ENCODE measurements at places on chromosomes 13 and 19.

DNA sequence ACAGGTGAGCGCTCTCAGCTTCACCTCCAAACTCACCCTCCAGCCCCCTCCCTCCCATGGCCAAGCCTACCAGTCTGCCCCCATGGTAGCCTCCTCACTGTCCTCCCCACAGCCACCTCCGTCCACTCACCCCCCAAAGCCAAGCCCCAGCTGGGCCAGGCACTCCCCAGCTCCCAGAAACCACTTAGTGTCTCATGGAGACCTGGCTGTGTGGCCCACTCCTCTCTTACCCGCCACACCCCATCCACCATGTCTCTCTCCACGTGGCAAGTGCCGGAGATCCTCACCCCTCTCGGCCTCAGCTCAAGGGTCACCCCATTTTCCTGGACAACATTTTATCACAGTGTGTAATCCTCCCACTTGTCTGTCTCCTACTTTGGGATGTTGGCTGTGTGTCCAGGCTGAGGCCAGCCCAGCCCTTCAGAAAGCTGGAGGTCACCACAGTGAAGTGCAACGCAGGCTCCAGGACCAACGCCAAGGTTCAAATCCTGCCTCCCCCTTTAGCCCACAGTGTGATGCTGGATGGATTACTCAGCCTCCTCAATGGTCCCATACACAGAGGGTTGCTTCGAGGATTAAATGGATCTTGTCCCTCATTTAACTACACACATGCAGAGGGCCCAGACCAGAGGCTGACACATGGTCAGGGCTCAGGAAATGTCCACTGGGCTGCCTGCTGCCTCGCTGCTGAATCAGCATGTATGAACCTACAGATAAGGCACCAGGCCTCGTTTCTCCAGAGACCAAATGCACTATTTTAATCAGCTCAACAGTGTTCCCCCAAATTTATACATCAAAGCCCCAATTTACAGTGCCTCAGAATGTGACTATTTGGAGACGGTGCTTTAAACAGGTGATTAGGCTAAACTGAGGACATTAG is 71.3 kb downstream of the CEBPG start:
- no peak for DNase-seq

- no peak for DNase-seq
These were observed 7.7 kb downstream of the A1BG start for GRCh38 chr19:58345558-58345957.

DNA sequence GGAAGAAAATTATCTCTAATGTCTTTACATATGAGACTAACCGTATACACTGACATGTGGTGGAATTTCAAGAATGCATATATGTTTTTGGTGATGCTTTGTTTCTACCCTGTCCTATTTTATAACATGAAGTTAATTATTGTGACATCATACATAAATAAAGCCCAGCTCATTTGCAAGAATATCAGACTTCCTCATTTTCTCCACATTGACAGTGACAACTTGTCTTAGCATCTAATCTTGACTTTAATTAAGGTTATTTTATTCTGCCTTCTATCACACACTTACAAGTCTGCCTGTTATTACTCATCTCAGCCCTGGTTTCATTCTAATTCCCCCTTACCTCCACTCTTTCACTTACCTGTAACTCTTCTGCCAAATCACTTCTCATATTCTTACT is 140.6 kb upstream of the STARD13 start:
- DNase-seq = no peak

DNA sequence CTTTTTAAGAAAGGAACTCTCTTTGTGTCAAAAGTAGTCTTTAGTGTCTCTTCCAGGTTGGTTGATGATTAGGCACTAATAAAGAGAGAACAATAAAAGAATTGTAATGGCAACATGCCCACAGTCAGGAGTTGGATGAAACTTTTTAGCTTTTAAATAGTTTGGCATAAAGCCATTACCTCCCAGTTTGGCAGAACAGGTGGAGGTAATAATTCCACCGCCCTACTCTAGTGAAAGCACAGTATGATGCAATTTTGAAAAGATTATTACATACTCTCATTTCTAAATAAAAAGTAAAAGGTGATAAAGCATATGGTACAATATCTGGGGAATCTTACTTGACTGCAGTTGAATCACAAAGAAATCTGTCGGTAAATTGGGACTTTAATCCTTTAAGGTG is 497.6 kb downstream of the SUCLA2 start:
- no peak for DNase-seq

GRCh38 chr13:45296259-45296658 is 44.7 kb downstream of the TPT1 start:
- no peak for DNase-seq

DNA sequence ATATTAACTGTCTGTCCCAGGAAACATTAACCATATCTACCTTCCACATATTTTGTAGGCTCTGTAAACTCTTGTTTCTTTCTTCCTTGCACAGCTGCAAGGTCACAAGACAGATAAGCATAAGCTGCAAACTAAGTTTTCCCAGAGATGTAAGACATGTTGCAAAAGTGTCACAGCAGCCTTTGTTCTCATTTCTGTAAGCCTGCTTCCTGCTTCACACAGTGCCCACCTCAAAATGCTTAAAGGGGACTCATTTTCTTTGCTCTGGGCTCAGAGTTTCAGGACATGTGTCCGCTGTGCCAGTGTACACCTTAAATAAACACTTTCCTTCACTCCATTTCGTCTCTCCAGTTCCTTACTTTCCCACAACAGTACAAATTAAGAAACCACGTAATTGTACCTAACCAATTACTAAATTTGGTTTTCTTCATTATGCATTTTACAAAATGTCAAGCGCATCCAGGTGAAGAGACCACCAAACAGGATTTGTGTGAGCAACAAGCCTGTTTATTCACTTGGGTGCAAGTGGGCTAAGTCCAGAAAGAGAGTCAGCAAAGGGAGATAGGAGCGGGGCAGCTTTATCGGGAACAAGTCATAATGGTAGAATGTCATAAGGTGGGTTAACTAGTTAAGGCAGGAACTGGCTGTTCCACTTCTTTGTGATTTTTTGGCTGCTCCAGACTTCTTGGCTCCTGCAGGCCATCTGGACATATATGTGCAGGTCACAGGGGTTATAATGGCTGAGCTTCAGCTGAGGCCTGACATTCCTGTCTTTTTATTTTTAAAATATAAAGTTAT is 12.7 kb upstream of the ZNF431 start:
- no peak for DNase-seq

DNA sequence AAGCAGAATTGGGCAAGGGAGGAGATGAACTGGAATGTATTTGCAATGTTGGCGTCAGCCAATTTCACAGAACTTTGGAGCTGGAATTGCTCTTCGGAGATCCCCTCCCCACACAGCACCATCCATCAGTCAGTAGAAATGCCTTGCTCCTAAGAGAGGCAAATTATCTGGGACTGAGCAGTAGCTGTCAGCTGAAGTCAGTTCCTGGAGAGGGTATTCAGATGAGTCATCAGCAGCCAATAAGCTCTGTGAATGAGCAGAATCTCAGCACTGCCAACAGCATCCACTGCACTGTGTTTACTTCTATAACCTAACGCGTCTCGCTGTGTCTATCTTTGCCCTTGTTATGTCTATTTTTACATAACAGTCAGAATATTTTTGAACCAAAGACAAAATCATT is 213.7 kb downstream of the SLITRK5 start:
- DNase-seq = no peak

DNA sequence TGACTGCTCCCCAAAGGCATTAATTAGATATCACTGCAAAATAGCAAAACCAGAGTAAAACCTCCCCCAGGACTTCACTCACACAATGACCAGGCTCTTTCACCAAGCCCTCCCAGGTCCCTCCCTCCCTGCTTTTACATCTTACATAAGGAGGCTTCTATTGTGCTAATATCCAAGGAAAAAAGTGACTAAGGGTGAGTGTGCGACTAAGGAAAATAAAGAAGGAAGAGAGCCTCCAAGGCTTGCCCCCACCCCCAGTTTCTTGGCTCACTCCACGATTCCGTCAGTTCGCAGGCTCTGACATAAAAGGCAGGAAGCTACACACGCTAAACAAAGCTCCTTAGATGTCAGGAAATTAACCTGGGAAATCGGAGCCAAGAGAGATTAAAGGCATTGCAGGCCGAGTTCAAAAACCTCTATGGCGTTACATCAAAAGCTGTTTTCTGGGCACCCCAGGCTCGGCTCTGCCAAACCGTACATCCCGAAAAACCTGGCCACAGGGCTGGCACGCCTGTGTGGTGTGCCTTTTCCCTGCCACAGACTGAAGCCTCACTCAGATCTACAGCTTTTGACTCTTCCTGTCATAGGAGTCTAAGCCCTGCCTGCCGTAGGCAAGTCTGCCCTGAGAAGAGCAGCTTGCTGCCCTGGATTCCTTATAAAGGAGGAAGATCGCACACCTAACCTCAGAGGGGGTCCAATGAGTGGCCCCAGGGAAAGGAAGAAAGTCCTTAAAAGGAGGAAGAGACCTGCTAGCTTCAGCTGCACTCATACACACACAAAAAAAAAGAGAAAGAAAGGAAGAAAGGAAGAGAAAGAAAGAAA is 67.0 kb upstream of the SERP2 start:
- no peak for DNase-seq

DNA sequence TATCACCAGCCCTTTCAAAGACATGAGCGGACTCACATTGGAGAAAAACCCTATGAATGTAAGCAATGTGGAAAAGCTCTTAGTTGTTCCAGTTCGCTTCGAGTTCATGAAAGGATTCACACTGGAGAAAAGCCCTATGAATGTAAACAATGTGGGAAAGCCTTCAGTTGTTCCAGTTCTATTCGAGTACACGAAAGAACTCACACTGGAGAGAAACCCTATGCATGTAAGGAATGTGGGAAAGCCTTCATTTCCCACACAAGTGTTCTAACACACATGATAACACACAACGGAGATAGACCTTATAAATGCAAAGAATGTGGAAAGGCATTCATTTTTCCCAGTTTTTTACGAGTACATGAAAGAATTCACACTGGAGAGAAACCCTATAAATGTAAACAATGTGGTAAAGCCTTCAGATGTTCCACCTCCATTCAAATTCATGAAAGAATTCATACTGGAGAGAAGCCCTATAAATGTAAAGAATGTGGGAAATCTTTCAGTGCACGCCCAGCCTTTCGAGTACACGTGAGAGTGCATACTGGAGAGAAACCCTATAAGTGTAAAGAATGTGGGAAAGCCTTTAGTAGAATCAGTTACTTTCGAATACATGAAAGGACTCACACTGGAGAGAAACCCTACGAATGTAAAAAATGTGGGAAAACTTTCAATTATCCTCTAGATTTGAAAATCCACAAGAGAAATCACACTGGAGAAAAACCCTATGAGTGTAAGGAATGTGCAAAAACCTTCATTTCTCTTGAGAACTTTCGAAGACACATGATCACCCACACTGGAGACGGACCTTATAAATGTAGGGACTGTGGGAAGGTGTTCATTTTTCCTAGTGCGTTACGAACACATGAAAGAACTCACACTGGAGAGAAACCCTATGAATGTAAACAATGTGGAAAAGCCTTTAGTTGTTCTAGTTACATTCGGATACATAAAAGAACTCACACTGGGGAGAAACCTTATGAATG is 17.6 kb downstream of the ZNF791 start:
- no peak for DNase-seq

- DNase-seq = no peak
These were observed 170.5 kb downstream of the IRS2 start for GRCh38 chr13:109615721-109616420.

GRCh38 chr13:44605721-44606120 is 29.6 kb upstream of the TSC22D1 start:
- no peak for DNase-seq

DNA sequence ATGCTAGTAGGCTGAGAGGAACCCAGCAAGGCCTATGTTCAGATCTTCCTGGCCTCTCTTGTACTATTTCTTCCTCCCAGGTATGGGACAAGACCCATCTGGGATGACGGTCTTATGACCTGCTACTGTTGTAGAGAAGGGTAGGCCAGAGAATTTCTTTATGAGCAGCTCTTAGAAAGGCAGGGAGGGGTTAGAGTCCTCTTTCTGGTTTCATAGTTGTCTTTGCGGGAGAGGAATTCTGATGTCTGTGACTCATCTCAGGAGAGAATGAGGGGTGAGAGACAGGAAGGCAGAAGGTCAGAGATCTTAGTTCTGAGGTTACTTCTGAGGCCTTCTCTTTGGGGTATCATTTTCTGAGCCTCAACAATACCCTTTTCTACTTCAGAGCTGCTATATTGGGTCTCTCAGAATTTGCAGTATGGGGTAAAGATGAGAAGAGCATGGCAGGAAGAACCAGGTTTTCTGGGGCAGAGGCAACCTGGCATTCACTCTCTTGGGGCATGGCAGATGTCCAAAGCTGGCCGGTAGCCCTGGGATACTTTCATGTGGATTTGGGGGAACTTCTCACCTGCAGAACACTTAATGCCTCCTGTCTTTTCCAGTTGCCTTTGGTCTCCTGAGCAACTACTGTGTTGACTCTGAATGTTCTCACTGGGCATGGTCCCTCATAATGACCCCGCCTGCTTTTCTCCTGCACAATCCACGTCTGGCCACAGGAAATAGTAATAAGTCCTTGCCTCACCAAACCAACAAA is 154.4 kb downstream of the GGACT start:
- DNase-seq = no peak

- no peak for DNase-seq
These were observed 4.0 kb downstream of the GPX4 start for GRCh38 chr19:1107661-1108261.

- DNase-seq = no peak
These were observed 89.4 kb downstream of the KCTD12 start for GRCh38 chr13:76796851-76797250.

DNA sequence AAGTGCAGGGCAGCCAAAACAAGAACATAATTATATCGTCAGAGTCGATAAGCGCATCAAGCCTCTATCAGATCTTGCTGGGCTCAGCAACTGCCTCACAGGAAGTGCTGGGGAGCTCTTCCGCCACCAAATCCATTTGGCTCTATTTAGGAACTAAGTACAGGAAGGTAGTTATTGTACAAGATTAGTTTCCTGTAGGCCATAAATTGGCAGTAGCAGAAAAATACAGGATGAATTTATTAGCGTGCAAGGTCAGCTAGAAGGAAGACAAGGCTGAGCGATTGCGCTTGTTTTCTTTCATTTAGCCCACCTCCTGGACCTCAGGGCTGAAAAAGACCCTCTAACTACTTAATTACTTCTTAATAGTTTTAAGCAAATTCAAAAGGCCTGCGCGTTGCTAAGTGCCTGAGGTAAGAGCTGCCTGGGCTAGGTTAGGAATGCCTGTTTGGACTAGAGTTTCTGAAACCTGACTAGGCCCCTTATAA is 118.5 kb downstream of the IRS2 start:
- DNase-seq = no peak

GRCh38 chr13:99154064-99154463 is 46.6 kb upstream of the UBAC2 start:
- no peak for DNase-seq

GRCh38 chr13:73519396-73520116 is 460.8 kb downstream of the KLF5 start:
- no peak for DNase-seq

- no peak for DNase-seq
These were observed 54.8 kb upstream of the TEX29 start for GRCh38 chr13:111265701-111266035.

GRCh38 chr13:43652760-43653159 is 134.0 kb downstream of the ENOX1 start:
- DNase-seq = no peak

- DNase-seq = no peak
These were observed 10.8 kb upstream of the RELB start for GRCh38 chr19:44990459-44990858.

GRCh38 chr13:24288870-24289269 is 20.5 kb upstream of the C1QTNF9 start:
- DNase-seq = no peak

GRCh38 chr19:46371371-46371901 is 24.5 kb downstream of the PPP5C start:
- DNase-seq = no peak
